ENCODE measurements at places on chromosomes 3 and 15.

GRCh38 chr15:90095521-90095959 lies 6.7 kb downstream of the IDH2 start:
- no peak for DNase-seq

GRCh38 chr3:44019736-44020135 lies 221.9 kb upstream of the TOPAZ1 start:
- no peak for DNase-seq

DNA sequence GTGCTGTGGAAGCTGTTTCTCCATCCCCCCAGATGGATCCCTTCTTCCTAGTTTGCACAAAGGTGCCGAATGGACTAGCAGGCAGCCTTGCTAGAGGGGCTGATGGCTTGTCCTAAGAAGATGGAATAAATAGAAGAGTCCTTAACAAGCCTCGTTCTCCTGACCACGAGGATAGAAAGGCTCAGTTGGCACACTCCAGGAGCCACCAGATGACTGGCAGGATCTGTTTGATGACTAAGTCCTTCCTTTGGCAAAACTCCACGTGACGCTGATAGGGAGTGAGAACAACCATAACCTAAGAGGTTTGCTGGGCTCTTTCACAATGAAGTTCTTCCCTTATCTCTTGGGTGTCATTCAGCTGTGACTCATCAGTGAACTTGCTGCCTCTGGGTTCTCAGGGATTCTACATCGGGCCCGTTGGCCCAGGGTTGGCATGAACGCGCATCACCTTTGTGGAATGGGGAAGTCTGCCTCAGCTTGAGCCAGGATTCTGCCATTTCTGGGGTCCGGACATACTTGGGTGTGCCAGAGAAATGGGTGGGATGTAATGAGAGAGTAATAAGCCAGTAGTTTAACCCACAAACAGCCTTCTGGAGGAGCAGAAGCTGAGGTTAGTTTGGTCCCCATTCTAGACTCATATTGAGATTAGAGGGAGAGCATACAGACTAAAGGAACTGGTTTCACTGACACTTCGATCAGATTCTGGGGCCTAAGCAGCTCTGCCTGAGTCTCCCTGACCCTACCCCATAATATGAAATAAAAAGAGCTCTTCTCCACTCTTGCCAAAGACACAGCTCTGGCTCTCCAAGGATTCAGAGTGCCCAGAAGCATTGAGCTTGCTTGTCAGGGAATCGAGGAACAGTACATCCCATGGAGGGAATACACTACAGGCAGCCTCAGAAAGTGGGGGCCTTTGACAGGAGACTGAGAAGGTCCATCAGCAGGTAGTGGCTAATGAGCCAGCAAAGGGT lies 2.0 kb upstream of the MELTF start:
- DNase-seq, result no peak

DNA sequence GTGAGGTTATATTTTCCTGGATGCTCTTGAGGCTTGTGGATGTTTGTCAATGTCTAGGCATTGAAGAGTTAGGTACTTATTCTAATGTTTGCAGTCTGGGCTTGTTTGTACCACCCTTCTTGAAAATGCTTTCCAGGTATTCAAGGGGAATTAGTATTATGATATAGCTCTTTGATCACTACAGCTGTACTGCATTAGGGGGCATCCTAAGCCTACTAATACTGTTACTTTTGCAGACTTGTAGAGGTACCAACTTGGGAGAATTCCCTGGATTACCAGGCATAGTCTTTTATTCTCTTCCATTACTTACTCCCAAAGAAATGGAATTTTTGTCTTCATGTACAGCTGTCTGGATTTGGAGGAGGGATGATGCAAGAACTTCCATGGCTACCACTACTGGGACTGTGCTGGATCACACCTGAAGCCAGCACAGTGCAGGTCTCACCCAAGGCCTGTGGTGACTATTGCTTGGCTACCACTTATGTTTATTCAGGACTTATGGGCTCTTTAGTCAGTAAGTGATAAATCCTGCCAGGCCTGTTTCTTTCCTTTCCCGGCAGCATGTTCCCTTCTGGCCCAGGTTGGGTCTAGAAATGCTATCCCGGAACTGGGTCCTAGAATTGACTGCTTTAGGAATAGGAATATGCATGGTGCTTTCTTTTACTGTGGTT lies 402.9 kb downstream of the IL20RB start:
- DNase-seq, result no peak

- no peak for DNase-seq
Observed at GRCh38 chr3:111332488-111333080, 209.4 kb upstream of the CD96 start.

GRCh38 chr3:47283193-47283537 lies 421 bp downstream of the KLHL18 start:
- DNase-seq, result peak; percentile 20

DNA sequence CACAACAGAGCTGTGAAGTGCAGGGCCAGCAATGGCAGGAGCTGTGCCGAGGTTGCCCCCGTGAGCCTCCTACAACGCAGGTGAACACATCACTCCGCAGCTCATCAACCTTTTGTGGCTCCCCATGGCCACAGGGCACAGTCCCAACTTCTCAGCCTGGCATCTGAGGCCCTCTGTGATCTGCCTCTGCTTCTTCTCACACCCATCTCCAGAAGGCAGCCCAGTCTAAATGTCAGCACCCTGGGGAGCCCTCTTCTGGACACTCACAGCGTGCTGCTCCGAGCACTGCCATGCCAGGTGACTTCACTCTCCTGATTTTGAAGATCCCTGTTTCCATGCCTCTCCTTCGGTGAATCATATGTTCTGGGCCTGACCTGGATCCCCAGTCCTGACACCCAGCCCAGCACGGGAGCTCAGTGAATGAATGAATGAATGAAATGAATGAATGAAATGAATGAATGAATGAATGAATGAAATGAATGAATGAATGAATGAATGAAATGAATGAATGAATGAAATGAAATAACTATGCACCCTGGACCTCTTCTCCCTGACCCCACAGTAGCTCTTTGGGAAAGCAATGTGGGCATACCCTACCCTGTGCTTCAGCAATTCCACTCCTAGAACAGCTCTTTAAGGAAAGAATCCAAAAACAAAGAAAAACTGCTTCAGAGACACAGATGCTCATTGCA lies 17.9 kb upstream of the SKIC8 start:
- DNase-seq, result no peak

DNA sequence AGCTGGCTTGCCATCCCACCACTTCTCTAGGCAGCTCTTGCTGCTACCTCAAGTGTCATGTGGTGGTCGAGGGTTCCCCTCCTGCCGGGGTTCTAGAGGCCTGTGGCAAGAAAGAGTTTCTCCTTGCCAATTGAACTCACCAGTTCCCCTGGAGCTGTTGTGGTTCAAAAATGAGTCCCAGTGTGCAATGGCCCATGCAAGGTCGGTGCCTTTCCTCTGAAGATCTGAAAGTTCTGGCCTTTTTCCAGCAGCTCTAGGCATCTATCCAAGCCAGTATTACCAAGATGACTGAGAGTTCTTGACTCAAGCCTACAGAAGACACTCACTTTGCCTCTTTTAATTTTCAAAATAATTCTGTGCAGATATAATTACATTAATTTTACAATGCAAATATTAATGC lies 163.6 kb downstream of the KCNMB2 start:
- no peak for DNase-seq

- no peak for DNase-seq
Observed at GRCh38 chr15:40775740-40776536, 6.2 kb downstream of the C15orf62 start.

DNA sequence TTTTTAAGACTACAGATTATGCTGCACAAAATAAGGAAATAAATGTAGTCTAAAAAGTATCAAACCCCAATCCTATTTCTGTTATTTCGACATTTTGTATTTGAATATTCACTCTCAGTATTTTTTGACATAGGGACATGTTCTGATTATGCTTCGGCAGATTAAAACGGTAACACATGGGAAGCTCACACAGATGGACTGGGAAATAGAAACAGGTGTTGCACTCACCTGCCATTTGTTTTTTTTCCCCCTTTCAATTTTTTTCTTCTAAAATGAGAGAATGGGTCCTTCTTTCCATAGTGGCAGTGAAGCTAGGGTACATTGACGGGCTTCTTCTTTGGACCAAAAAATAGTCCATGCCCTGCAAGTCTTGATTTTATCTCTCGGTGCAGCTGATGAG lies 163.1 kb downstream of the MYRIP start:
- DNase-seq, result no peak

- DNase-seq, result no peak
Observed at GRCh38 chr3:131217296-131217741, 164.3 kb upstream of the NUDT16 start.

GRCh38 chr3:16516695-16517481 lies 3.4 kb upstream of the RFTN1 start:
- no peak for DNase-seq

GRCh38 chr15:70795311-70795665 lies 31.9 kb upstream of the UACA start:
- no peak for DNase-seq

DNA sequence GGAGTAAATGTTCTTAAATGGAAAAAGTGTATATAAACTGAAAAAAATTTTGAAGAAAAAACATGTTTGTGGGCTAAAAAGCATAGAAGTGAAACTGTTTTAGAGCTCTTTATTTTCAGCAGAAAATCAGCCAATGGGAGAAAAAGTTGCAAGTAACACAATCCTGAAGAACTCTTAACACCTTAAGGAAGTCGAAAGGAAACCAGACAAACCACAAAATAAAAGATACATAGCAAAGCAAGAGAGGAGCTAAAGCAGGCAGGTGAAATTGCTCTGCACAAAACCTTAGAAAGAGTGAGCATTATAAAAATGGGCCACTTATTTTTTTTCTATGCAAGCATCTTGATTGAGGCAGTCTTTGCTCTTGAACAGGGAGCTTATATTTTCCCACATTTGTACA lies 300.5 kb downstream of the RAP2B start:
- DNase-seq, result no peak

- no peak for DNase-seq
Observed at GRCh38 chr3:84100861-84101260, 857.9 kb upstream of the CADM2 start.

DNA sequence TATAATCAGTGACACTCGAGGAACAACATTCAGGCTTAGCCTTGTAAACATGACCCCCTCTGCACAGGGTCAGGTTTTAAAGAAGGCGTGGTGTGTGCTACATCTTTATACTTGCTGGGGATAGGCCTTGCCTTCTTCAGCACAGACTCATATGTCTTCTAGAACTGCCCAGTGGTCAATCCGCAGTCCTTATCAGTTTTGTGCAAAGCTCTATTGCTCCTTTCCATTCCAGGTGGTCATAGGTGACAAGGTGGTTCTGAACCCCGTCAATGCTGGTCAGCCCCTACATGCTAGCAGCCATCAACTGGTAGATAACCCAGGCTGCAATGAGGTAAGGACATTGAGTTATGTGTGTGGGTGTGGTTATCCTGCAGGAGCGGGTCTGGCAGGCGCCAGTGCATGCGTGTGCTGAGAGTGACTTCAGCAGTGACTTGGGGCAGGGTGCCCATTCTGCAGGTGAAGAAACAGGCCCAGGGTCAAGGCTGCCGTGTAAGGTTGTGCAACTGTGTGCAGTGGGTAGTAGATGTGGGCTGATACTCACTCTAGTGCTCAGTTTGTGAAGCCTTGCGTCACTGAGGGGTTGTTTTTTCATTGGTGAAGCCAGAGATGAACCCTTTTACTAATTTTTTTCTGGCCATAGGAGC lies 150.9 kb downstream of the ITPR1 start:
- no peak for DNase-seq

- DNase-seq, result no peak
Observed at GRCh38 chr15:93362203-93362602, 273.2 kb upstream of the RGMA start.

- no peak for DNase-seq
Observed at GRCh38 chr3:72187131-72187530, 402.2 kb upstream of the PROK2 start.

DNA sequence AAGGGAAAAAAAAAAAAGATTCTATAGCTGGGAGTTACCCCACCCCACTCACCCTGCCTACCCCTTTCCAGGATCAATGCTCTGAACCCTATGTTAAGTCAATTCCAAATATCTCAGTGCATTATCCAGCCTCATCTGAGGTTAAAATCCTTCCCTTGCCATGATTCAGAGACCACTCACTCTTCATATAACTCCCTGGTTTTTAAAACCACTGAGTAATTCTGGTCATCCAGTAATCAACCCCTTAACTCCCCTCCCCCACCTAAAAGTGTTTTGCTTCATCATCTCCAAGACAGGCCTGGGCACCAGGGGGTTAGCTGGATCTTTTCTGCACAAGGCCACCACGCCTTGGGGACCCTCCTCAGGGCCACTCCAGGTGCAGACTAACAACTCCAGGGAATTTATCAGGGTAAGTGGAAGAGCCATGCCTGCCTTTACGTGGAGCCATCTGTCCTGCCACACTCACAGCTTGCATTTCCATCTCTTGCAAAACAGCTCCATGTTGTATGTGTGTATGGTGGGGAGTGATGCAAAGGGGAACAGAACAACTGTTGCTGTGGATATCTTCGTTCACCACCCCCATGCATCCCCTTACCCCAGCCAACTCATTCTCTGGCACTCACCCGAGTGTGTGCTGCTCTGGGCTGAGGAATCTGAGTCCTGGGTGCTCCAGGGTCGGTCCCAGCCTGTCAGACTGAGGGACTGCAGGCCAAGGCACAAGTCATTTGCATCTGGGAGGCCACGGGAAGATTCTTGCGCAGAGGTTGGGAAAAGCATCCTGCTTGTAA lies 30.7 kb upstream of the RPS17 start:
- no peak for DNase-seq

- DNase-seq, result no peak
Observed at GRCh38 chr15:45291822-45292582, 40.0 kb downstream of the SLC28A2 start.
